ENCODE measurements at places on chromosomes 2 and 18. TPM values are rescaled to one million over a fixed set of nuclear protein-coding genes. Genes with fewer than 3 reads are reported as not detected.

GRCh38 chr2:143001501-143001900 is 124.0 kb downstream of the KYNU start:
- no peak for DNase-seq

DNA sequence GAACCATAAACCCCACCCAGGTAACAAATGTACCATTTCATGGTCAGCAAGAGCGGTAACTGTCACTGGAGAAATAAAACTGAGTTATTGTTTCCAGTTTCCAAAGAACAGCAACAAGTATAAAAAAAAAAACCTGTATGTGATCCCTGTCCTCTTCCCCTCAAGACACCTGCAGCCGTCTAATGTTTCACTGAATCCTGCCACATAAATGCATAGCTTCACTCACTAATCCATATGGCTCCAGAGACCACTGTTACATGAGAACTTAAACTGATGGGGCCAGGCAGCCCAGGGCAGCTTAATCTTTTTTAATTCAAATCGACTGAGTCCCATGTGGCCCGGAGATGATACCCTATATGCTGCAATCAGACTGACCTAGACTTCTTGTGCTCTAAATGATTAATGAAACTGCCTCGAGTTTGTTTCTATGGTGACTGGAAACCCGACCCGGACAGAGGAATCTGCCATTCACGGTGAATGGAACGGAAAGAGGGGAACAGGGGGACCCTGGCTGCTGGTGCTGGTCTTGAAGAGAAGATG is 60.9 kb upstream of the SIX2 start:
- no peak for DNase-seq

DNA sequence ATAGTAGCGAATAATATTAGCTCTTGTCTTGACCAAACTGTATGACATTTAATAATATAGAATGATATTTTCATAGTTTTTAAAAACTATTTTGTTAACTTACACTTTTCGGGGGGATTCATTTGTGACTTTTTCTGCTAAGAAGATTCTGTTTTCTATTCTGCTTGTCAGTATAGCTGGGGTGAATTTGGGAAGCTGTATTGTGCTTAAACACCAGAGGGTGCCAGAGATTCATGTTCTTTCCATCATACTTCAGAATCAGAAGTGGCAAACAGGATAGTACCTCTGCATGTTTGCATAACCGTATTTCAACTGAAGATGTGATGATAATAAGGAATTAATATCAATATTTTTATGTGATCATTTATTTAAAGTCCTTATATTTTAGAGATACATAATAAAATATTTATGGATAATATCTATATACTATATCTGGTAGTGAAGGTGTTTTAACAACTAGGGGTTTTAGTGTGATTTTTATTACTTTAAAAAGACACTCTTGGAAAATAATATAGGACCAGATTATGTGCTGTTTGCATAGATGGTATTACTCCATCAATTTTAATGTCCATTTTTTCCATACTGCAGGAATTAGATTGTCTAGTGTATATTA is 81.0 kb downstream of the TAF4B start:
- DNase-seq, result peak; percentile 51

The TRAF3IP1 gene
- total RNA-seq, result 20.7 TPM

GRCh38 chr2:88239781-88240180 is 69.6 kb downstream of the THNSL2 start:
- no peak for DNase-seq

DNA sequence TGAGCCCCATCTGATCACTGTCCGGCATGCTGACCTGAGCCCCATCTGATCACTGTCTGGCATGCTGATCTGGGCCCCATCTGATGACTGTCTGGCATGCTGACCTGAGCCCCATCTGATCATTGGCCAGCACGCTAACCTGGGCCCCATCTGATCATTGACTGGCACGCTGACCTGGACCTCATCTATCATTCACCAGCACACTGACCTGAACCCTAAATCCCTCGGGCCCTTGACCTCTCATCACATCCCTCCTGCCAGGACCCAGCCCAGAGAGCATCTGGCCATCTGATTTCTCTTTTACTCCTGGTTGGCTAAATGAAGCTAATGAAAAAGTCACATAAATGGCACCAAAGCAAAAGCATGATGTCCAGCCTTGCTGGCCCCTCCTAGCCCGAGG is 207.1 kb downstream of the NDUFA10 start:
- no peak for DNase-seq

All from neural crest cell (in vitro differentiated cells).